Right forelimb (tissue), 1 donor: ENCODE measurements at places on chromosomes 1 and 21.

DNA sequence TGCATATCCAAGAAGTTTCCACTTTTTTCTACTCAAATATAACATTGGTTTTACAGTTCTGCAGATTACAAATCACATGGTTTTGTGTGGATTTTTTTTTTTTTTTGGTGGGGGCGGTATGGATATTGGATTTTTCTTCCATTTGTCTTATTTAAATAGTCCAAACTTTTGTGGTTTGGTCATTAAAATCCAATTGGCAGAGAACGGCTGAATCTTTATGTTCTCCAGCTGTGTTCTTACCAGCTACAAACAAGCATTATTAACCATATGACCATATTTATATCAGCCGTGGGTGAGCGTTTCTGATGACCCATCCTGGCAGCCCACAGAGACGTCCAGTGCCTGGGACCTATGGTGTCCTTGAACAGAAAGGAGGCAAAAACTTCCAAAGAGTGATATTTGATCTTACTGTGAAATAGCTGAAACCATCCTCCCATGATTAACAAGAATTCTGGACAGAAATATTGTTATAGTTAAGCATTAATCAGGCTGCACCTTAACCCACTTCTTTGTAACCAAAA is 200.4 kb downstream of the LYPLAL1 start:
- no peak for DNase-seq

DNA sequence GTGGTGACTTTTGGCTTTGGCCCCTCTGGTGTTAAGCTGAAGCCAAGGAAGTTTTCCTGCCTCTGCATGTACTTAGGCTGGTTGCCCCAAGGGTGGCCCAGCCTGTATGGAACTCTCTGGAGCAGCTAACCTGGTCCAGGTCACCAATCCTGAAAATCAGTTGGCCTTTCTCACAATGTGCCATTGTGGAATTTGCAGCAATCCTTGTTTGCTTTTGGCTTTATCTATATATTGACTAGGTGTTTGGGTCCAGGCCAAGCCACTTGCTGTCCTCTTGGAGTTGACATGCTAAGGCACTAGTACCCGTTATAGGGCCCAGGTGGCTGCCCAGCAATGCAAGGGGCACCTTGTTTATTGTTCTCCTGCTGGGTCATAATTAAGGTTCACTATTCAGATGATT is 124.6 kb downstream of the CAMTA1 start:
- no peak for DNase-seq

DNA sequence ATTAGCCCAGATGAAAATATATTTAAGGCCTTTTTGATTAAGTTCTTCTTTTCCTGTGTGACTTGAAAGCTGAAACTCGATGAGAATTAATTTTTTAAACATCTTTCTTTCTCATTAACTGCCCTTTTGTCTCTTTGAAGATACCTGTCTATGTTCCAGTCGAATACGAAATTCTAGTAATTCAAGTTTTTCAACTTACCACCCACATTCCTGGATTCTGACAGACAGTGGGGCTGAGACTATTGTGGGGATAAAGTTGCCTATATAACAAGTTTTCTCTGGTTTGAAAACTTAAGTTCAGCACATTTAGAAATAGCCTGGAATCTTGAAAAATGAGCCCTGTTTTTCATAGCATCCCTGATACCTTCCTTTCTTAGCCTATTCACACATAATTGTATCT is 114.6 kb downstream of the NTNG1 start:
- no peak for DNase-seq

GRCh38 chr1:16172964-16173446 is 17.1 kb upstream of the EPHA2 start:
- no peak for DNase-seq

- no peak for DNase-seq
These were observed 83.0 kb downstream of the HMGB4 start for GRCh38 chr1:33946836-33947235.

- DNase-seq = no peak
These were observed 227.8 kb upstream of the RAB4A start for GRCh38 chr1:229043115-229043514.

DNA sequence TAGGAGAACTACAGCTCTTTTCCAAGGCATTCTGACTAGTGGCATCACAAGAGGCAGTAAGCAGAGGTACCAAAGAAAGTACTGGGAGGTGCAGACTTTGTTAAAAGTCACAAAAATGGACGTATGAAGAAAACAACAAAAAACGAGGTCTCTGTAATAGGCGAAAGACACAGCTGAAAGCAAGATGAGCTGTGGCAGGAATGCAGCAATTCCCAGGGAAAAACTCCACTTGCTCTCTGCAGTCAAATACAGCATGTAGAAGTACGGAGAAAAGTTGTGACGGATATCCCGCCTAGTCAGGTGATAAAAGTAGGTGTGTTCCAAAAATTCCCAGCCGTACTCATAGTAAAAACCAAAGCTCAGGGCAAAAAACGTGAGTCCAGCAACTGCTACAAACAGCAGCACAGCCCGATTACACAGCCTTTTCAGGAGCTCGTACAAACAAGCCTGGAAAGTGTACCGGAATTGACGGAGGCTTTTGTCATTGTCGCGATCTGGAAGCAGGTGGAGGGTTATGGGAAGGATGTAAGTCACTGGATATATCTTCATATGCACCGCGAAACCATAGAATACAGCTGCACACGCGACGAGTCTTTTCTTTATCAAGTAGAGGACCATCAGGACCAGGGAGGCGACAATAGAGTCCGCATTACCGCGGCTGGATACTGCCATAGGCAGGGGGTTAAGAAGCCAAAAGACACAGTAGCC is 979 bp downstream of the PIGM start:
- no peak for DNase-seq

- DNase-seq = no peak
These were observed 15.9 kb upstream of the S1PR1 start for GRCh38 chr1:101220906-101221305.

- no peak for DNase-seq
These were observed 49.0 kb downstream of the MRPL37 start for GRCh38 chr1:54248966-54249365.

GRCh38 chr1:175360016-175360415 is 167.4 kb upstream of the KIAA0040 start:
- DNase-seq = no peak

DNA sequence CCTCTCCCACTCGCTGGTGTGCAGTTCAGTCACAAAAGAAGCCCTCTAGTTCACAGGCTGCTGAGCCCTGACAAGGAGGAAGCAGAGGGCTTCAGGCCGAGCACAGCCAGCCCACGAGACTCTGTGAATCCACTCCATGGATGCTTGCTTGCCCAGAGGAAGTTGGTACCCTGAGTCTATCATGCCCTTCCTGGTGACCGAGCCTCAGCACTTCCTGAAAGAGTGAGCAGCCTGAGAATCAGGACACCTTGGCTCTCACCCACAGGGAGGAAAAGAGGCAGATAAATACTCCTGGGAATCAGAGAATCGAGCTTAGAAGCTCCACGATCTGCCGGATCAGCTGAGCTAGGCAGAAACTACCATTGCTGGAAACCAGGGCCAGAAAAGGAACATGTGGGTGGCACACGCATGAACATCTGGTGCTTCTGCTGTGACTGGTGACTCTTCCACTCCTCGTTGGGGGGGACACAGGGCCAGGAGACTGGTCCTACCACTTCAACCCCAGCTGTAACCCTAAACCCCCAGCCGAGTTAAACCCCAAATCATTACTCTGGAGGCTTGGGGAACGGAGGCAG is 376.3 kb upstream of the CAMK1G start:
- no peak for DNase-seq

DNA sequence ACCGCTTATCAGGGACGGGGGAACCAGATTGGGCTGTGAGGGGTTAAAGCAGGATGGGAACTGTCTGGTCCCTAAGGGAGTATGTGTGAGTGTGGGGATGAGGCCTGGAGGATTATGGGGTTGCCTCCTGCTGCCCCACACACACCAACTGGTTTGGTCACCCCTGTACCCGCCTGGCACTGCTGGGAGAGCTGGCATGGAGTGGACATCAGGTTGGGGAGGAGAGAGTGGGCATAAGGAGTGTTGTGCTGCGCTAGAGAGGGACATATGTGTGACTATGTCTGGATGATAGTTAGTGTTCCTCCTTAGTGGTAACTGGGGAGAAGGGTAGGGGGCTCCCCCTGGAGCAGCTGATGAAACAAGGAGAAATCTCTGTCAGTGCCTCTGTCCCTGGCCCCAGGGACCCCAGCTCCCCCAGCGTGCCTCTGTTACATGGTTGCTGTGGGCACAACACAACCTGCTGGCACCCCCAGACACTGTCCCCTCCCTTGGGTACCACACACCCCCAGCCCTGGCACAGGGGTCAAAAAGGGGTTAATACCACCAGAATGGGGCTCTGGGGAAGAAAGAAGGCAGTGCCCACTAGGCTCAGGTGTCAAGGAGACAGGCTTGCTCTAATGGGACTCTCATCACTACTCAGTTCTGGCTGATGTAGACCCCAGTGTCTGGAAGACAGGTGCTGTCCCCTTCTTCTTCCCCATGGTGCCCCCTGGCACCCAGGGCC is 1.9 kb downstream of the ZBTB7B start:
- no peak for DNase-seq
